Colonic mucosa (tissue), 4 donors: ENCODE measurements at places on chromosomes 2 and 18. TPM values are rescaled to one million over a fixed set of nuclear protein-coding genes. Genes with fewer than 3 reads are reported as not detected.
A peak's percentile ranks its signal among the peaks of the same experiment; 100 is the strongest.

DNA sequence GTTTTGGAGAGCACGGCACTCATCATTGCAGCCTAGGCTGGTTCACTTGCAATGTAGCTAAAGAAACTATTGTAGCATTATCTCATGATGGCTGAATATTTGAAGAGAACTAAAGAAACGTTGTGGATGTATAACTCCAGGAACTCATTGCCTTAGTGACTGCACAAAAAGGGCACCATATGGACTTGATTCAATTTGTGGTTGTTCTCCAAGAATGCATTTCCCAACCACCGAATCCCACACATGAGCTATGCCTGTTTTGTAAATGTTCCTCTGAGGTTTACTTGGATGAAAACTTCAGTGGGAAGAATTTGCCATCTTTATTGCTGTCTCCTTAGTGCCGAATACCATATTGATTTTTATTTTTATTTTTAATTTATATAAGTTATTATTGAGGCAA is 43.5 kb downstream of the DOK6 start:
- H3K27me3 ChIP-seq: no peaks in the 10 kb centered on the region
- H3K4me3 ChIP-seq: no peak overlapping the region
- H3K36me3 ChIP-seq: no peaks in the 10 kb centered on the region
- H3K27ac ChIP-seq: no peak overlapping the region
- DNase-seq: no peak
- H3K4me1 ChIP-seq: no peaks in the 10 kb centered on the region

DNA sequence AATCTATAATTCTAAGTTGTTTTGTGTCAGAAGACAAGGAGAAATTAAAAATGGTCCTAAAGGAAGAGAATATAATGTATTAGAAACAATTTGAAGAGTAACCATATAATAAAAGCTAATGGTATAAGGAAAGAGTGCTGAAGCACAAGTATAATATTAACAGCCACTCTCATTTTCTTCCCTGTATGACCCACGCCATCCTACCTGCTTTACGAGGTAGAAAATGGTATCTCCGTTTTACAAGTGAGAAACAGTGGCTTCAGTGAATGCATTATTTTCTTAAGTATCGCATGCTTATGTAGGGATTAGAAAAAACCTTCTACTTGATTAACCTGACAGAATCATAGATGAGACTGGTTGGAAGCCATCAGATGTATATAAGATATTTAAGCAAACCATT is 266.2 kb downstream of the CCDC102B start:
- no peak for DNase-seq
- H3K27me3 ChIP-seq: no peaks in the 10 kb centered on the region
- no peaks in the 10 kb centered on the region for H3K36me3 ChIP-seq
- H3K4me1 ChIP-seq: no peaks in the 10 kb centered on the region
- no peak overlapping the region for H3K27ac ChIP-seq
- H3K4me3 ChIP-seq: no peak overlapping the region

The SKOR2 gene
- total RNA-seq: not detected

- peak; percentile 31 for DNase-seq
- H3K4me3 ChIP-seq: no peak overlapping the region
- no peak overlapping the region for H3K27ac ChIP-seq
- no peaks in the 10 kb centered on the region for H3K4me1 ChIP-seq
- no peaks in the 10 kb centered on the region for H3K27me3 ChIP-seq
Measured at GRCh38 chr2:148674063-148675020, 29.8 kb downstream of the EPC2 start.

DNA sequence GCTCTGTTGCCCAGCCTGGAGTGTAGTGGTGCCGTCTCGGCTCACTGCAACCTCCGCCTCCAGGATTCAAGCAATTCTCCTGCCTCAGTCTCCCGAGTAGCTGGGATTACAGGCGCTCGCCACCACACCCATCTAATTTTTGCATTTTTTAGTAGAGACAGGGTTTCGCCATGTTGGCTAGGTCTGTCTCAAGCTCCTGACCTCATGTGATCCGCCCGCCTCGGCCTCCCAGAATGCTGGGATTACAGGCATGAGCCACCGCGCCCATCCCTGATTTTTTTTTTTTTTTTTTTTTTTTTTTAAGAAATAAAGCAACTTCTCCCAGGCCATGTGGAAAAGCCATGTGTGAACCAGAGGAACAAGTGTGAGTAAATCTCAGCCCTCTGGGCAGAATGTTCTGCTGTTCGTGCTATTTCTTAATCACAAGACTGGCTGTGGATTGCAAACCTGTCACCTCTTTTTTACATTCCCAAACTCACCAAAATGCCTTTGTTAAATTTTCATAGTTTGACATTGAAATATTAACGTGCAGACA is 6.4 kb upstream of the SH3BP4 start:
- H3K27me3 ChIP-seq: no peaks in the 10 kb centered on the region
- H3K36me3 ChIP-seq: no peaks in the 10 kb centered on the region
- no peak overlapping the region for H3K27ac ChIP-seq
- DNase-seq: no peak

The ZNF396 gene
- 3.6 TPM for total RNA-seq

DNA sequence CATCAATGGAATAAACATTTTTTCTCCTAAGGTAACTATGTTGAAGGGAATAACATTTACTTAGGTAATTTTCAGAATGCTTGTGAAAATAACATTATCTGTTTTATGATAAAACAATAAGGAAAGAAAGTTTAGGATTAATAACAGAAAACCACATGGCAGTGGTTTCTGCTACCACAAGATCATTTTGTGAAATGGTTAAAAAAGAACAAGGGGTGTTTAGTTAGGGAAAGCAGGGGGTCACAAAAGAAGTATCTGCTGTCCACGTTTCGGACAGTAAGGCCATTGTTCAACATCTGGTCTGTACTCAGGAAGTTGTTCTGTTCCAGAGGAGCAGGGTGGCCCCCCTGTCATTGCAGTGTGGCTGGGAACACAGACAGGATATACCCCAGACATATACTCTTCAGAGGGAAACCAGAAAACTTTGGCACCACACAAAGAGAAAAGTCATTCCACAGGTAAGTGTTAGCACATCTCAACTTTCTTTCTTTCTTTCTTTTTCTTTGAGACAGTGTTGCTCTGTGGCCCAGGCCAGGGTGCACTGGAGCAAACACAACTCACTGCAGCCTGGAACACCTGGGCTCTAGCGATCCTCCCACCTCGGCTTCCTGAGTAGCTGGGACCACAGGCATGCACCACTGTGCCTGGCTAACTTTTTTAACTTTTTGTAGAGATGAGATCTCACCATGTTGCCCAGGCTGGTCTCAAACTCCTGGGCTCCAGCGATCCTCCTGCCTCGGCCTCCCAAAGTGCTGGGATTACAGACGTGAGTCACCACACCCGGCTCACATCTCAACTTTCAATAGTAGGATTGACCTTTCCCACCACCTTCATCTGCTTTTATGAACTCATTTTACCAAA is 14.8 kb upstream of the ARL5A start:
- no peak overlapping the region for H3K27ac ChIP-seq
- H3K4me1 ChIP-seq: no peaks in the 10 kb centered on the region
- DNase-seq: no peak
- no peaks in the 10 kb centered on the region for H3K27me3 ChIP-seq
- no peaks in the 10 kb centered on the region for H3K36me3 ChIP-seq

The ACMSD gene
- not detected for total RNA-seq

GRCh38 chr2:158598862-158599517 is 142.2 kb downstream of the PKP4 start:
- no peak overlapping the region for H3K27ac ChIP-seq
- no peak for DNase-seq
- no peaks in the 10 kb centered on the region for H3K36me3 ChIP-seq
- H3K4me3 ChIP-seq: no peak overlapping the region

The MEP1B gene
- total RNA-seq: 1.8 TPM

DNA sequence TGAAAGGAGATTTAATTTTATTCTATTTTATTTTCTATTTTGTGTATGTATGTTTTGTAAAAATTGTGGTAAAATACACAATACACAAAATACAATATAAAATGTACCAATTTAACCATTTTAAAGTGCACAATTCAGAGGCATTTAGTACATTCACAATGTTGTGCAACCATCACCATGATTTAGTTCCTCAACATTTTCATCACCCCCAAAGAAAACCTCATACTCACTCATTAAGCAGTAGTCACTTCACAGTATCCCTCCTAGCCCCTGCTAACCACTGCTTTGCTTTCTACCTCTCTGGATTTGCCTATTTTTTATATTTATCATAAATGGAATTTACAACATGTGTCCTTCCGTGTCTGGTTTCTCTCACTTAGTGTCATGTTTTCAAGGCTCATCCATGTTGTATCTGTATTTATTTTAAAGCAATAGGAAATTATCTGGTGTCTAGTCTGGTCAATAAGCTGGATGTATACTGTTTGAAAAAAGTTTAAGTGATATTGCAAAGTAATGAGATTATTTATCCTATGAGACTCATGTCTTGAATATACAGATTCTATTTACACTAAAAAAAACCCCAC is 77.9 kb upstream of the GLS start:
- H3K27ac ChIP-seq: no peak overlapping the region
- H3K4me1 ChIP-seq: no peaks in the 10 kb centered on the region
- DNase-seq: no peak
- no peaks in the 10 kb centered on the region for H3K27me3 ChIP-seq
- no peak overlapping the region for H3K4me3 ChIP-seq

- no peaks in the 10 kb centered on the region for H3K36me3 ChIP-seq
- H3K27me3 ChIP-seq: no peaks in the 10 kb centered on the region
- H3K4me1 ChIP-seq: no peaks in the 10 kb centered on the region
- DNase-seq: no peak
- H3K27ac ChIP-seq: no peak overlapping the region
Measured at GRCh38 chr2:170300993-170301392, 123.0 kb downstream of the MYO3B start.

DNA sequence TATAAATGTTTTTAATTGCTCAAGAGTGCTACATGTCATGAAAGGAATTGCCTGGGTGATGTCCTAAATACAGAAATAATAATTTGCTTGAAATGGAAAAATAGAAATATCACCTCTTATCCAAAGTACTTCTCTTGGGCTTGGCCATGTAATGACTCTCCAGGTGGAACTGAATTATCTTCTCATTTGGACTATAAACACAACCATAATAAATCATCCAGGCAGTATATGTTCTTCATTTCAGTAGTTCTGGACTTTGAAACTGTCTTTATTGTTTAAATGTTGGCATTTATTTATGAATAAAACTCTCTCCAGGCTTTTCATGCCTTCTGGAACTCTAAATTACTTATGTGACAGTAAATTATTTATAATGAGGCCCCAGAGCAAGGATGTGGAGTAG is 40.5 kb downstream of the OXER1 start:
- no peaks in the 10 kb centered on the region for H3K36me3 ChIP-seq
- H3K4me3 ChIP-seq: no peak overlapping the region
- H3K27me3 ChIP-seq: no peaks in the 10 kb centered on the region
- H3K4me1 ChIP-seq: peaks cover 4% of the 10 kb centered on the region
- no peak for DNase-seq
- no peak overlapping the region for H3K27ac ChIP-seq

The FBXO48 gene
- total RNA-seq: 1.5 TPM

GRCh38 chr2:131034122-131035051 is 58.9 kb downstream of the FAM168B start:
- no peak overlapping the region for H3K27ac ChIP-seq
- peaks cover 20% of the 10 kb centered on the region for H3K27me3 ChIP-seq
- peak overlapping the region; percentile 3 for H3K4me3 ChIP-seq

DNA sequence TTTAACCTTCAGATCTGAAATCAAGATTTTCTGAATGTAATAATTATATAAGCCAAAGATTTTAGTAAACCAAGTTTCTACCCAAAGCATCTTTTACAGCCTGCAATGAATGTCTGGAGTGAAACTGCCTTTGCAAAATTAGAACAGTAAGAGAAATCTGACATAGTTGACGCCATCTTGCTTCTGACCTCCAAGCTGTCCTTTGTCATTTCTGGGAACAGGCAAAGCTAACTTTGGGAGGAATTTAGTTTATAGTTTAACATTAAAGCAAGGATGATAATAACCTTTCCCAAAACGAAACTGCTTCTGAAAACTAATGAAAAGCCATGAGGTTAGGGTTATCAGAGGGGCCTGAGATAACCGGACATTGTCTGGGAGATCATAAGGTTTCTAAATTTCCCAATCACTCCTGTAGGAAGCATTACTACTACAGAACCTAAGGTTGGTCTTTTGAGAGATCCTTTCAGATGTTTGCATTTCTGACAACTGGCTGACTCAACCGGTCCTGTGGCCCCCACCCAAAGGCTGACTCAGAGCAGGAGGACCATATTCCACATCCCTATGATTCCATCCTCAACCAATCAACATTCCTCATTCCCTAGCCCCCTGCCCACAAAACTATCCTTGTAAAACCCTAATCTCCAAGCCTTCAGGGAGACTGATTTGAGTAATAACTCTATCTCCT is 124.5 kb downstream of the TMEM131 start:
- DNase-seq: no peak
- no peaks in the 10 kb centered on the region for H3K36me3 ChIP-seq
- H3K4me1 ChIP-seq: peaks cover 5% of the 10 kb centered on the region
